DMS 273 treated with DMSO at 0.1 percent for 48 hours (cell line): ENCODE measurements at places on chromosomes 2 and 18.

DNA sequence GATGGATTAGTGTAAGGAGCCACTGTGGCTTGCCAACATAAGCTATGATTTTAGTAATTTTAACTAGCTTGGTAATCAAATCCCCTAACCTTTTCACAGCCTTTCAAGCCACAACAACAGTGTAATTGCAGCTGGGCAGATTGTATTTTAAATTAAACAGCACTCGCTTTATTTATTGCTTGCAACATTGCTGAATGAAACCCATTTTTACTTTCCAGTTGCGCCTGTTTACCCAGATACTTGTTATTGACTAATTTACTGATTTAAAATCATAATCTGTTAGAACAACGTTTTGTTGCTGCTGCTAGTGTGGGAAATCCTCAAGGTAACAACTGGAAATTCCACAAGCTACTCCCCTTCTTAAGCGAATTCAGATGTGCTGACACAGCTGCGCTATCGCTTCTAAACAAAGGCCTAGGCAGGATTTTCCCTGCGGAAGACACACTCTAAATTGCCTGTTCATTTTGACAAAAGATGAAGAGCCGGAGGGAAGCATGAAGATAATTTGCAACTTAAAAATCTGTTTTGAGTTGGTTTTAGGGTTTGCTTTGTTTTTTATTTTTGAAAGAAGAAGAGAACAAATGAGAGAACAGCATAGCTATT is 283.9 kb downstream of the ALPK2 start:
- DNase-seq: no peak

- no peak for DNase-seq
These were observed 233.4 kb downstream of the MTX2 start for GRCh38 chr2:176502619-176503018.

DNA sequence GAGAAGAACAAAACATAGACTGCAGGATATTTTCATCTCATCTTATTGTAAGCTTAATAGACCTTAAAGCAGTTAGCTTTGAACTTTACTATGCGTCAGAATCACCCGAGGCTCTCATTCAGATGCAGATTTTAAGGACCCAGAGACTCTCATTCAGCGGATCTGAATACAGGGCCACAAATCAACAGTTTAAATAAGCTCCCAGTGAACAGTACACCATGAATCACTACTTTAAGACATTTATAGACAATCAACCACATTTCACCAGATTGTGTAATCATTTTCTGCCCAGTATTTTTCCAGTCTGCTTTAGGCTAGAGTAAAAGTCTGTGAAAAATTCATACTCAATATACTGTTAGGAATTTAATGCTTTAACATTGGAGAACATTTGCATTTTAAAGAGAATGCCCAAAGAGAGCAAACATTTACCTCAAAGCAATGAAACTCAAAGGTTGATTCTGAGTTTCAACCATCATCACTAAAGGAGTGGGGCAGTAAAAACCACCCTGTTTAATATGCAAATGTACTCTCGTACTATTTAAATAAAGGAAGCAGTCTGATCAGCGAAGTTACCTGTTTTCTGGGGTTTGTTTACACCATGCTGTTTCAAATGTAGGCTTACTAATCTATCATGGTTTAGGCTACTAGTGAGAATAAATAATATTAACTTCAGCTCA is 11.0 kb upstream of the ALPK2 start:
- no peak for DNase-seq

- DNase-seq: no peak
These were observed 429.5 kb upstream of the TNP1 start for GRCh38 chr2:217289177-217289906.

- no peak for DNase-seq
These were observed 60.9 kb downstream of the ARL4C start for GRCh38 chr2:234435836-234436481.

DNA sequence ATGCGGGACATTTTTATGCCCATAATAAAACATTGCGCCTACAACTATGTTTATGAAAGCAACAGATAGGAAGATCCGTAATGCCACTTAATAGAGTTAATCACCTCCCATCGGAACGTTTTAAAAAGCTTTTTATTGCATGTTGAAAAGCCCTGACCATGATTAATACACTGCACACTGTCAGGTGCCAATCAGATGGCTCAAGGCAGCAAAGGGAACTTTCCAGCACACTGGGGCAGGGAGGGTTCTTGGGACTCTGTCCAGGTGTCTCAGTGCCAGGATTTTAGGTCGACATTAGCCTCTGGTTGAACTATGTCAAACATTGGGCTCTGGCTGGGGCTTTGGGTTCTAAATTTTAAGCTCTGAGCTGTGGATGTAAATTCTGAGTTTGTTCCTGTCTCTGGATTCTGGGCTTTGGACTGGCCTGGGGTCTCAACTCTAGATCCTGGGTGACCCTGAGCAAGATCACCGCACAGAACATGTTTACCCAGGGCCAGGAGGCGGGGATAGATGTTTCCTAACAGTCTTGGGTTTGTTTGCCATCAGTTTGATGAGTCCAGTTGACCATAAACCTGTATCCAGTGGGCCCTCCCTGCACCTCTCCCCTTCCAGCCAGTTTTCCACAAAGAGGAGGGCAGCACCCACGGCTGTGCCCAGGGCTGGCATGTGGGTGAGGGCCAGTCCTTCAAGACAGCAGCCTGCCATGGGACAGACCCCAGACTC is 262.7 kb downstream of the ATAD2B start:
- DNase-seq: no peak
